T-cell (primary cell): ENCODE measurements at places on chromosomes 6 and 20. TPM values are rescaled to one million over a fixed set of nuclear protein-coding genes. Genes with fewer than 3 reads are reported as not detected.

- DNase-seq = no peak
Observed at GRCh38 chr20:45019762-45020123, 53.4 kb downstream of the STK4 start.

- DNase-seq = no peak
Observed at GRCh38 chr6:41640426-41640825, 2.2 kb downstream of the MDFI start.

DNA sequence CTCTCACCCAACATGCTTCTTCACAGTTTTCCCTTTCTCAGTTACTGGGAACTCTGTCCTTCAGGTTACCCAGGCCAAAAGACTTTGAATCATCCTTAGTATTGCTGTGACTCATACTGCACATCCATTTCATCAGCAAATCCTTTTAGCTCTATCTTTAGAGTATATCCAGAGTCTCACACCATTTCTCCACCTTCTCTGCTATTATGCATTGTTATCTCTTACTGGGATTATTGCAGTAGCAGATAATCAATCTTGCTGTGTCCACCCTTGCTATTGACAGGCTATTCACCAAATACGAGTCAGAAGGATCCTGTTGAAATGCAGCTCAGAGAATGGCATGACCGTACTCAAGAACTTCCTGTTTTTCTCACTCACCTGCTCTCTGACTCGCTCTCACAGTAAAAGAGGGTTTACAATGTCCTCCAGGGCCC, 57.3 kb downstream of the BCKDHB start:
- DNase-seq = no peak

DNA sequence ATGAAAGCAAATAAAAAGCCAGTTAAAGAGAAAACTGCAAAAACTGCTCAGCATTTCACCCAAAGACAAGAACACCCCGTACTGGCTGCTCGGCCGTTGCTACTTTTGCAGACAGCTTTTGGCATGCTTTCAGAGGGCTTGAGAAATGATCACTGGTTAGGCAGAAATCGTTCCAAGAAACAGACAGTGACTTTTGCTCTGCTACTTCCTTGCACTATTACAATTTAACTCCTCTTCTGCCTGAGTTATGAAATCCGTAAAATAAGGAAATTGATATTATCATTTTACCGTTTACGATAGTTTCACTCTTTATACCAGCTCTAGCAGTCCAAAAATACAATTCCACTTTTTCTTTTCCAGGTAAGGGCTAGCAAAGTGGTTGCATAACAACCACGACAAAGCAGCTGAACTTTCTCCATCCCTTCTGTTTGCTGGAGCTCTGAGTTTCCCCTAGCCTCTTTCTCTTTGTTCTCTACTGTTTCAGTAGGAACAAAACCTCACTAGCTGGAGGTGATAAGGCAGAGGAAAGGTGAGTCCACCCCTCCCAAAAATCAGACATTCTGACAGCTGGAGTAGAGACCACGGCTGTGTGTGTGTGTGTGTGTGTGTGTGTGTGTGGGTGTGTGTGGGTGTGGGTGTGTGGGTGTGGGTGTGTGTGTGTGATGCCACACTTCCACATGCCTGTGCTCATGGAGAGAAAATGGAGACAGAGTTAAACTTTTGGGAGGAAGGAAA, 191.8 kb upstream of the RREB1 start:
- DNase-seq = no peak

- no peak for DNase-seq
Observed at GRCh38 chr20:49914310-49915117, 815 bp downstream of the SPATA2 start.

- DNase-seq = no peak
Observed at GRCh38 chr6:15880262-15880973, 217.6 kb upstream of the DTNBP1 start.

GRCh38 chr6:89536231-89536630, 102.3 kb downstream of the LYRM2 start:
- no peak for DNase-seq

DNA sequence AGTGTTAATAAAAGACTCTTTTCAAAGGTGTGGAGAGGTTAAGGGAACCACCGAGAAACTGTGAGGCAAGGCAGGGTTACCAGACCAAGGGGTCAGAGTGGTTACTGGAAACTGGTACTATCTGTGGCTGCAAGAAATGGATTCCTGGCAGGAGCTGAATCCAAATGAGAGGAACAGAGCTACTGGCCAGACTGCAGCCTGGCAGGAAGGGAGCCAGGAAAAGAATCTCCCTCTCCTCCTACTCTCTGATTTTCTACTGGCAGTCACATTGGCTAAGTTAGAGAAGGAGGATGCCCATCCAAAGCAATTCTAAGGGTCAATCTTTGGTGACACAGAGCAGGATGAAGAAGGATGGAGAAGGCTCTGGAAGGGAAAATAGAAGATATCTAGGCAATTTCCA, 211.5 kb downstream of the GRM1 start:
- DNase-seq = no peak

DNA sequence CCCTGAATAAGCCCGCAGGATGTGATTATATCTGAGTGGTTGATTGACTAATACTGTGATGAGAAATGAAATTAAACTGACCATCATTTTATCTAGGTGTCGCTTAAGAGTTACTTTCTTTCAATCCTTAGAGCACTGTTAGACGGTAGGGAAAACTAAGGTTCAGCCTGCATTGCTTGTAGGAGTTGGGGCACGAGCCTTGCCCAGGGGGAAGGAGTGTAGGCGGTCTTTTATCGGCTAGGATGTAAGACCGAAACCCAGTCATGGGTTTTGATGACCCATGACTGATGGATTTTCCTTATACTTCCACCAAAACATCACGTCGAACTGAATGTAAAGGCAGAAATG, 392 bp upstream of the TASP1 start:
- DNase-seq = no peak

GRCh38 chr6:144757730-144758129, 472.6 kb downstream of the UTRN start:
- no peak for DNase-seq

- no peak for DNase-seq
Observed at GRCh38 chr6:54602591-54602990, 244.0 kb upstream of the FAM83B start.

DNA sequence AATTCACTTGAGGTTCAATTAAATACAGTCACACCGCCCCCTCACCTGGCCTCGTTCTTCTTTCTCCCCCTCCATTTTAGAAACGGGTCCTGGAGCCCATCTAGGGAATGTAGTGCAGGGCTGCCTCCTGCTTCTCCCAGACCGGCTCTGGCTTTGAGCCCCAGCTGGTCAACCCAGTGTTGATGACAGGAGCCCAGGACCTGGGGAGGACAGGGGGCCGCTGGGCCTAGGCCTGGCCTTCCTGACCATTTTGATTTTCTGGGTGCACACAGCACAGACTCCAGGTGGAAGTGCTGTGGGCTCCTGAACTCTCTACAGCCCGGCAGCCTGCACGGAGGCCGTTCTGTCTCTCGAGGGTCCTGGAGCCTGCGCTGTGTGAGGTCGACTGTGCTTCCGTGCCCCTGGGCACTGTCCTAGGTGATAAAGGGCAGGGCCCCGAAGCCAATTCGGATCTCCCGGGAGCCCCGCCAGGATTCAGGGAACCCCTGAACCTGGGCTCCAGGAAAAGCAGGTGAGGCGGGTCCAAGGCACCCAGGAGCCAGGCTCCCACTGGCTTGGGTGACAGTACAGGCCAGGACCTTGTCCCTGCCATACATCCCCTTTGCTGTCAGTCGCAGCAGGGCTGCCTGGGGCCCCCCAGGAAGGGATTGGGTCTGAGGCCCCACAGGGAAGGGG, 23.3 kb downstream of the NPEPL1 start:
- no peak for DNase-seq

- DNase-seq = no peak
Observed at GRCh38 chr6:152648105-152648504, 10.9 kb upstream of the SYNE1 start.

The CLDN20 gene
- total RNA-seq = not detected

The LTA gene
- 19.1 TPM for total RNA-seq

The PHACTR1 gene
- total RNA-seq = 2.1 TPM

The ZC2HC1B gene
- not detected for total RNA-seq

The PTK7 gene
- total RNA-seq = 11.3 TPM

The SLC52A3 gene
- total RNA-seq = not detected

The KIAA1755 gene
- total RNA-seq = not detected
